ENCODE measurements at places on chromosomes 11 and 22.

- DNase-seq = peak; percentile 41
Measured at GRCh38 chr11:57214098-57214417, 23.0 kb downstream of the APLNR start.

DNA sequence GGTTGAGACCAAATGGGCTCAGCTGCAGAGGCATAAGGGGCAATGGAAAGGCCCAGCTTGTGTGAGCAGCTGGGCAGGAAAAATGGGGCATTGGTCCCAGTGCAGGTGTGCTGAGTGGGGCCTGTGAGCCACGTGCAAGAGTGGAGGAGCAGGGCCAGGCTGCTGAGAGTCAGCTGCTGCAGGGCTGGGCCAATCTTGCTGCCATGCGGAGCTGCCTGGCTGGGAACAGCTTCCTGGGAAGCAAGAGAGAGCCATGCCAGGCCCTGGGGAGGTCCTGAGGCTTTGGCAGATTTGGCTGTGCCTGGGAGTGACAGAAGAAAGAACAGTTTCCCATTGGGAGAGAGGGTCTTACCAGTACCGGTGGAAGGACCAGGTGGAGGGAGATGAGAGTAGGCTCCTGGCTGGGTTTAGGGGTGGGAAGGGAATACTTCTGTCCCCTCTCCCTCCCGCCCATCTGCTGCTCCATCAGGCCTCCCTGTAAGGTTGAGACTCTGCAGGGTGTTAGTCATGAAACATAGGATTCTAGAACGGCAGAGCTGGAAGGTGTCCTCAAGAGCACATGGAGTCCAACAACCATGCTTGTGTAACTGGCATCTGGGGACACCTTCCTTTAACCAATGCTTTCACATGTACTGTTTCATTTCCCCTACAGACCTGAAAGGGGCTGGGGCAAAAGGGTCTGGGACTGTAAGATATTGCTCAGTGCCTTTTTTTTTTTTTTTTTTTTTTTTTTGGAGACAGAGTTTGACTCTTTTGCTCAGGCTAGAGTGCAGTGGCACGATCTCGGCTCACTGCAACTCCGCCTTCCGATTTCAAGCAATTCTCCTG lies 10.4 kb downstream of the SEPTIN3 start:
- no peak for DNase-seq

DNA sequence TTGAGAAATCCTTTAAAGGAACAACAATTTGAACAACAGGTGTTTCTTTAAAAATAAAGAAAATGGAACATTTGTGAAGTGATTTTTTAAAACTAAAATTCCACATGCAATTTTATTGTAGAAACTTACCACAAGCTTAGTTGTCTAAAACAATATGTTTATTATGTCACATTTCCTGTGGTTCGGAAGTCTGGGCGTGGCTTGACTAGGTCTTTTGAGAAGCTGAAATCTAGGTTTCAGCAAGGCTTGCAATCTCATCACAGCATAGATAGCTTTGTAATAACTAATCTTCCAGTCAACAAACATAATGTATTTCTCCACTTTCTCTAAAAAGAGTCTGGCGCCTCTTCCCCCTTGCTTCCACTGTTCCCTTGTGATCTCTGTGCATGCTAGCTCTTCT lies 27.0 kb downstream of the MS4A6A start:
- peak; percentile 60 for DNase-seq

- DNase-seq = peak; percentile 88
Measured at GRCh38 chr22:30649430-30650007, 13.9 kb downstream of the SLC35E4 start.

GRCh38 chr11:92253945-92254344 lies 29.3 kb downstream of the FAT3 start:
- DNase-seq = no peak

DNA sequence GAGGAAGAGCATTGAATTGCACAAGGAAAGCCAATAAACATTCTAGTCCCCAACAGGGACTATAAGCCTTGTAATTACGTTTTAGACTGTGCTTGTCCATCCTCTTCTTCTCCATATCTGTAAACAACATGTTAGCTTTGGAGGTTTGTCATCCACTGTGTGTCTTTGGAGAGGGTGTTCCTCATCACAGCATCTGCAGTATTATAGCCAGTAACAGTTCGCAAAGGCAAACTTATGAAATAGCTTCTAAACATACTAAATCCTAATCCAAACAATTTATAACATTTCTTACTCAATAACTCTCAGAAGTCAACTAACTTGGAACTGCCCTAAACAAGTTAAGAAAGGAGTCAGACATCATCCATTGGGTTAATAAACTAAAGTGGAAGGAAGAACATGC lies 10.3 kb upstream of the BDNF start:
- no peak for DNase-seq

DNA sequence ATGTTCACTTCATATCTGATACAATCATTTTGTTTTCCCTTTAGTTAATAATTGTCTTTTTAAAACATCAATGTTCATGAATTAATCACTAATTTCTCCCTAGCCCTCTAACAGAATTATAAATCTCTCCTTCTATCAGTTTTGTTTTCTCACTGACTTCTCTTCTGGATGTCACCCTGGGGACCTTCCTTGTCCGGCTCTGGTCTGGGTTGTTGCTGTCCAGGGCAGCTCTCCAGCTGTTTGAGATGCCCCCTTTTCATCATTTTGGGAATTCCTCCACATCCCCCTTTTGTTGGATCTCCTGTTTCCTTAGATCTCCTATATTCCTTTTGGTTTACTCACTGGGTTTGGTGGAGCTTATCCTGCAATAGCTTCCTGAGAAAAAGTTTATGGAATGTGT lies 35.6 kb upstream of the PSMA1 start:
- no peak for DNase-seq

DNA sequence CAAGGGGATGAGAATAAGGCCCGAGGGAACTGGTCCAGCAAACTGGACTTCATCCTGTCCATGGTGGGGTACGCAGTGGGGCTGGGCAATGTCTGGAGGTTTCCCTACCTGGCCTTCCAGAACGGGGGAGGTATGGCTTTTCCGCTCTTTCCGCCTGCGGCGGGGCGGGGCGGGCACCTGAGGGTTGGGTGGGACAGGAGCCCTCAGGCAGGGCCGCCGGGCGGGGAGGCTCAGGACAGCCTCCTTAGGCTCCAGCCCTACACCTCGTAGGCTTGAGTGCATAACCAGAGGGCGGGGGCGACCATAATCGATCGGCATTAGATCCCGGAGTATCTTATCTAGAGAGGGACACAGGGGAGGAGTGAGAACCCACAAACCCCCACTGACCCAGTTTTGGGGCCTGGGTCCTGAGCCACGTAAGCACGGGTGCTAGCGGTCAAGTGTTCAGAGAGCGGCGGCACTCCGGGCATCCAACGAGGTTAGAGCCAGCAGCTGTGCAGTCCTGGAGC lies 4.9 kb downstream of the SLC6A5 start:
- no peak for DNase-seq

GRCh38 chr22:25736378-25737011 lies 5.5 kb upstream of the MYO18B start:
- DNase-seq = no peak

GRCh38 chr11:30107899-30108298 lies 91.1 kb upstream of the KCNA4 start:
- DNase-seq = no peak

DNA sequence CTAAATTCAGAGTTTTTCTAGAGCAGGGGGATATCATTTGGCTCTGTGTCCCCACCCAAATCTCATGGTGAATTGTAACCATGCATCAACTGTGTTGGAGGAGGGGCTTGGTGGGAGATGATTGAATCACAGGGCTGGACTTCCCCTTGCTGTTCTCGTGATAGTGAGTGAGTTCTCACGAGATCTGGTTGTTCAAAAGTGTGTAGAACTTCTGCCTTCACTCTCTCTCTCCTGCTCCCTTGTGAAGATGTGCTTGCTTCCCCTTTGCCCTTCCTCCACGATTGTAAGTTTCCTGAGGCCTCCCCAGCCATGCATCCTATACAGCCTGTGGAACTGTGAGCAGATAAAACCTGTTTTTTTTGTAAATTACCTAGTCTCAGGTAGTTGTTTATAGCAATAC lies 22.0 kb upstream of the FBLN1 start:
- DNase-seq = no peak

- DNase-seq = no peak
Measured at GRCh38 chr11:132960273-132961078, 571.8 kb downstream of the OPCML start.

GRCh38 chr11:71171576-71171975 lies 80.8 kb downstream of the SHANK2 start:
- no peak for DNase-seq

DNA sequence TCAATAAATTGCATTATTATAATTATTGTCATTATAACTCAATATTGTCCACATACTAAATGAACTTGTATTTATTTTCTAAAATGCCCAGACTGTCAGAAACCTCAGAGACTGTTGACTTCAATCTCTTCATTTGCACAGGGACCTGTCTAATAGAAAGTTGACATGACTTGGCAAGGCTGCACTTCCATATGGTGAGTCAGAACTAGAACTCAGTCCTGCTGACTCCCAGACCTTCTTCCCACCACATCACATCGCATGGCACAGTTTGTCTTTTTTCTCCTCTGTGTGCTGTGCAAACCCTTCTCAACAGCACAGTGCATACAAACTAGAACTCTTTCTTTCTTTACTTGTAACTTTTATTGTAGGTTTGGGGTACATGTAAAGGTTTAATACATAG lies 215.1 kb upstream of the BLID start:
- DNase-seq = no peak

DNA sequence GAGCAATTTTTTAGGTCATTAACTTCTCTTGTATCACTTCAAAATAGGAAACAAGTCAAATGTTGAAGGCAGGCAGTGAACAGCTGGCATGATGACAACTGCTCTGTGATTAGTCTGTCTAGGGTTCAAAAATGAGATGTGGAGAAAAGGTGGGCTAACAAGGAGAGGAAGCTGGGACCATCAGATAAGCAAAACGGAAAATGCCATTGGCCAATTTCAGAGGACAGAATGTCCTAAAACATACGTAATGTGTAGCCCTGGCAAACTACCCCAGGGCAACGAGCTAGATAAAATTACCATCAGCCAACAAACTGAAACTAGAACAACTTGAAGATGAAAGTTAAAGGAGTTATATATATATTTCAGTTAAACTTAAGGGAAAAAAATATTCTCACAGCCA lies 93.2 kb downstream of the RELT start:
- peak; percentile 75 for DNase-seq

GRCh38 chr11:33829430-33830141 lies 55.3 kb upstream of the FBXO3 start:
- peak; percentile 81 for DNase-seq

DNA sequence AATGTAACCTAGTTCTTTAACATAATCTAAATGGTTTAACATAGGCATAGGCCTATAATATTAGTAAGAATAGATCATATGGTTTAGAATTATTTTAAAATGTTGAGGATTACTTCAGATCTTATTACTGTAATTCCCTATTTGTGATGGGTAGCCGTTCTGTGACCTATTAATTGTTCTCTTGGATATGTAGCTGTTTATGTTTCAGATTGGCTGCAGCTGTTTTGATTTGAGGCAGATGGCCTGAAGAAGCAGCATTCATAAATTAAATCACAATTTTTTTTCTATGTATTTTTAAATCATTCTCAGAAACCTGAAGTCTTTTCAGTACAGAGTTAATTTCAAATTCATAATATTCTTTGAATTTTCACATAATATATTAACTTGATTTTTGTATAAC lies 104.5 kb downstream of the PDE3B start:
- DNase-seq = no peak

- DNase-seq = no peak
Measured at GRCh38 chr11:64542172-64543125, 48.6 kb upstream of the SLC22A12 start.

DNA sequence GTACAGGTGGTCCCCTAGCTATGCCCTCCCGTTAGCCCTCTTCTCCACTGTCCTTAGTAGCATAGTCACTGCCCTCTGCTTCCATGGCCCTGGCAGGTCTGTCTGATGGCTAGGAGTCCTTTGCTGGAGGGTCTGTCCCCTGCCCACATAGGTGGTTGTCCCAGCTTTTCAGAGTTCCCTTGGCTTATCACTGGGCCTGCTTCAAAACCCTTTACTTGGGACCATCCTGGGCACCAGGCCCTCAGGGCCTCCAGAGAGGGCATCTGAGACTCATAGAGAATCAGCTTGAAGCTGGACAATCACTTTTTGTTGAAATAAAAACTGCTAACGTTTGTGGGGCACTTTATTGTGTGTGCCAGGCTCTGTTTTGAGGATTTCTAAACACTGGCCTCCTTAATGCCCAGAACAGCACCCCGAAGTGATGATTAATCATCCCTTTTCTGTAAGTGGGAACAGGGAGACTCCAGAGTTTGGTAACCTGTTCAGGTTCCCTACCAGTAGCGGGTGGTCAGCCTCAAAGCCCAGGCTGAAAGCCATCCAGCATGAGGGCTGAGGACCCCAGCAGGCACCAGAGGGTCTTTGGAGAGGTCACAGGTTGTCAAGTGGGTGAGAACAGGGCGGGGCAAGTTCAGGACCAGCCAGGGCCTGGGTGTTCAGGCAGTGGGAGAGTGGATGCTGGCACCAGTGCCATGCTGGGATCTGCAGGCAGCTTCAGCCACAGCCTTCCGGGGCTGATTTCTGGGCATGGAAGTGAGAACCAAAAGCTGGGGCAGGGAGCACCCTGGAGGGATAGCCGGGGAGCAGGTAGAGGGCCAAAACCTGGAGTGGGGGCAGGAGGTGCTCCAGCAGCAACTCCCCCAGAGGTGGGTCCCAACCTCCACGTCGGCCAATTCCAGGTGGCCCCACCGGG lies 495 bp upstream of the KCNK4 start:
- DNase-seq = no peak

- no peak for DNase-seq
Measured at GRCh38 chr22:41873391-41873790, 40.5 kb downstream of the SREBF2 start.

DNA sequence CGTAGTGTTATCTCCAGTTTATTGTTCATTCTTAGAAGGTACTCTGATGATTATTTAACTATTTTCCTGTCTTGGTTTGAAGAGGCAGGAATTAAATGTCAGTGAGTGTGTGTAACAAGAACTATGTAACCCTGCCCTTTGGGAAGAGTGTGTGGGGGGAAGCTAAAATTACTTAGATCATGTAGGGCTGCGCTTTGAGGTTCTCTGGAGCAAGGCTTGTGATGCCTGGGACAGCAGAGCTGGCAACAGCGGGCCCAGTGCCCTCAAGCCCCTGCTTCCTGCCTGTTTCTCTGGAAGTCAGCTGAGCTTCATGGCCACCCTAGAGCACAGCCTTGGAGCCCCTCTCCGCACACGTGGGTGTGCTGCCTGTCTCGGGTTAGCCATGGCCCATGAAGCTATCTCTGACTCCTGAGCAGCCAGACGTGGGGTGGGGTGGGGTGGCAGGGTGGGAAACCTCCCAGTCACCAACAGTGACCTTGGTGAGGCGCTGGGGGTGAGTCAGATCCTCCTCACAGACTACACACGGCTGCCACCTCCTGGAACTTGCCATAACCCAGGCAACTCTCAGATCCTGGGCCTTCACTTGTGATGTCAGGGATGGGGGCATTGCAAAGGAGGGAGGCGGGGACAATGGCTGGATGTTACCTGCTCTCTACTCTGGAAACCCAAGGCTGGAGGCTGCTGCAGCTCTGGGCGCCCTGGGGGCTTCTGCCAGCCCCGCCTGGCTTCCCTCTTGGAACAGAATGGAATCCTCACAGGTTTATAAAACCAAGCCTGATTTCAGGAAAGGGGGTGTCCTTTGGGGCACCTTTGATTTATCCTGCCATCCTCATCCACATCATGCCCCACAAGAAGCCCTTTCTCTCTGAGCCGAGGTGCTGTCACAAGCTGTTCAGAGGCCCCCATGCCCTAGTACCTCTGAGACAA lies 88.6 kb downstream of the SNX19 start:
- peak; percentile 84 for DNase-seq

Measured in dermis blood vessel endothelial cell (primary cell).